ENCODE measurements at places on chromosomes 5 and 9. TPM values are rescaled to one million over a fixed set of nuclear protein-coding genes. Genes with fewer than 3 reads are reported as not detected.
A peak's percentile ranks its signal among the peaks of the same experiment; 100 is the strongest.

Gene INPP5E
- total RNA-seq: 4.0 TPM

DNA sequence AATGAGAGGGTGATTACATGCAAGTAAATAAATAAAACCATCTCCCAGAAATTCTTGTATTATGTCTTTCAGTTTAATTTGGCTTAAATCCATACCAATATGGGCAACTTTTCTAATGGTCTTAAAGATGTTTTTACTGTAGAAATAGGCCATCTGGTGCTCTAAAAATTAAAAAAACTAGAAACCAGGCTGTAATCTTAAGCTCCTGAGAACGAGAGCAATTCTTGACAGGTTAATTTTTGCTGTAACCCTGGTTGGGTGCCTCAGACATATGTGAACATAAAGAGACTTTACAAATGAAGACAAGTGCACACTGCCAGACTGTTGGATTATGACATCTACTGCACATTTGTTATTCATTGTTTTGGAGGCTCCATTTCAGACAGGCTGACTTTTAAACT is 246.8 kb upstream of the DAB2 start:
- DNase-seq: no peak

Gene OSMR
- total RNA-seq: 9.1 TPM

GRCh38 chr5:111384220-111384619 is 128.1 kb downstream of the STARD4 start:
- peak; percentile 2 for DNase-seq

- no peak for DNase-seq
Observed at GRCh38 chr5:42422656-42423280, 471 bp upstream of the GHR start.

DNA sequence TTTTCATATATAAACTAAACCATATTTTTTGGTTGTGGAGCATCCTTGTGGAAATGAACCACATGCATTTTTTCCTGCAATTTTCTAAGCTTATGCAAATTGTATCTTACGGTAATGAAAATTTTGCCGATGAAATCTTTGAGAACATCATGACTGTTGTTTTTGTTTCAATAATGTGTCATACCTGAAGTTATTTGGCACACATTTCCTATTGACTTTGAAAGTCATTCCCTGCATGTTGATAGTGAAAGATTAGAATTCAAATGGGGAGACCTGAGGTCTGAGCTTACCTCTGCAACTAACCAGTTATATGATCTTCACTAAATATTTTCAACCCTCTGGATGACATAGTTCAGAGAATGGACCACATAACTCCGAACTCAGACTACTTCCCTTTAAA is 88.5 kb downstream of the PRR16 start:
- DNase-seq: no peak

- peak; percentile 46 for DNase-seq
Observed at GRCh38 chr5:160506006-160507004, 84.7 kb downstream of the PTTG1 start.

GRCh38 chr5:19928562-19929421 is 59.2 kb downstream of the CDH18 start:
- peak; percentile 28 for DNase-seq

GRCh38 chr9:83622939-83623678 is at the start of gene IDNK:
IDNK (plus strand) TSS chr9:83623143; CDS start chr9:83623172, 29 bp downstream.
- peak; percentile 60 for DNase-seq

- no peak for DNase-seq
Observed at GRCh38 chr9:69603656-69604055, 68.5 kb downstream of the APBA1 start.

DNA sequence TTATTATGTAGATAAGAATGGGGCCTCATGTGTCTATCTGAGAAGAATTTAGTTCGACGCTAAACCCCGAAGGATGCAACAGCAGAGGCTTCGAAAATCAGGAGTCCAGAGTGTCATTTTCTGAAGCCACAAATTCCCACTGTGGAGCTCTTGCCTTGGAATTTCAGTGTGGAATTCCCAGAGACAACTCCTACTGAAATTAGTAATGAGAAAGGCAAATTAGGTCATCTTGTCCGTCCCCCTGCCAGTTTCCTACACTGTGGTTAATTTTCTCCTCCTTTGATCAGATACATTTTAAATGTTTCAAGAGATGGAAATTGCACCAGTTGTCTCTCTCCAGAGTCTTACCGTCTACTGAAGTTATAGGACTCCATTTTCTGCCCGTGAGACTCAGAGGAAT is 633.6 kb downstream of the BNC2 start:
- DNase-seq: no peak

DNA sequence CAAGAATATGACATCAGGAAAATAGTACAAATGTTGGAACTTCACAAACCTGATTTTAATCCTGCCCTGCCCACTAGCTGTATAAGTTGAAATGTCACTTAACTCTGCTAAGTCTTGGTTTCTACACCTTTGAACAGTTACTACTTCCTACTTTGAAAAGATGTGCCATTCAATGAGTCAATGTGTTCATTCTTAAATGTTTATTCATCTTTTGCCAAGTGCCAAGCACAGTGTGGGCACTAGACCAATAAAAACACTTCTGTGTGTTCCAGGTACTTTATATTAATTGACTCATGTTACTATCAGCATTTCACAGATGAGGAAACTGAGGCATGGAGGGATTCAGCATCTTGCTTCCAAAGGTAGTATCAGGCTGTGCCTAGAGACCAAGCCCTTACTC is 12.8 kb downstream of the PDCL start:
- DNase-seq: no peak

- peak; percentile 55 for DNase-seq
Observed at GRCh38 chr9:93577078-93577974, 942 bp downstream of the PHF2 start.

DNA sequence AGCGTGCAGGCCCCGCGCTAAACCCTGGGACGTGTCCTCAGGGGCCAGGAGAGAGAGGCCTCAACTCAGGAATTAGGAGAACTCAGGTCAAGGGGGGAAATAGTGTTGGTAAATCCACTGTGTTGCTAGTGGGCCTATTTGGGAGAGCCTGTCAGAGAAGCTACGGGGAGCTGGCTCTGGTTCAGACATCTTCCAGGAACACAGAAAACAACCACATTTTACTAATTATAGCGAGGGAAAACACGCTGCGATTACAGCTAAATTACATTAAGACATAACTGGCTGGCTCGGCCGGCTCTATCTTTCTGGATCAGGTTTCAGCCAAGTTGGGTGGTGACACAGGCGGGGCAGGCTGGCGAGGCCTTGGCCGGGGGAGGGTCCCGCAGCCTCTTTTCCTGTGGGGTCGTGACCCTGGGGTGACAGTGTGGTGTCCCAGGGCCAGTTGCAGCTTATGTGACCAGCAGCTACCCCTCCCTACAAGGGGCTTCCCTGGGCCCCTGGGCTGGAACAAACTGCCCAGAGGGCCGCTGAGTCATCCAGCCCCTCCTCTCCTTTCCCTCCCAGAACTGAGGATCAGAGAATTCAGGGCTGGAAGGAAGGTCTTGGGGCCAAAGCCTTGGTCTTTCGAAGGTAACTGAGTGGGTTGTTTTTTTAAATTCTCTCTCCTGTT is 75.1 kb downstream of the FGF18 start:
- peak; percentile 13 for DNase-seq

Gene ADAMTSL1
- total RNA-seq: 0.99 TPM

- peak; percentile 90 for DNase-seq
Observed at GRCh38 chr9:106892632-106893031, 29.7 kb downstream of the ZNF462 start.

DNA sequence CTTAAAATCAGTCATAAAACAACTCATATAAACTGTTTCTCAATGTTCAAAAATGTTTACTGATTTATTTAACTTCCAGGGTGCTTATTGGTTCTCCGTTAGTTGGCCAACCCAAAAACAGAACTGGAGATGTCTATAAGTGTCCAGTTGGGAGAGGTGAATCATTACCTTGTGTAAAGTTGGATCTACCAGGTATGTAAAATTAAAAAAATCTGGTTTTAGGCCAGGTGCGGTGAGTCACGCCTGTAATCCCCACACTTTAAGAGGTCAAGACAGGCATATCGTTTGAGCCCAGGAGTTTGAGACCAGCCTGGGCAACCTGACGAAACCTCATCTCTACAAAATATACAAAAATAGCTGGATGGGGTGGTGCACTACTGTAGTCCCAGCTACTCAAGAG is 73.7 kb downstream of the ITGA1 start:
- DNase-seq: no peak

DNA sequence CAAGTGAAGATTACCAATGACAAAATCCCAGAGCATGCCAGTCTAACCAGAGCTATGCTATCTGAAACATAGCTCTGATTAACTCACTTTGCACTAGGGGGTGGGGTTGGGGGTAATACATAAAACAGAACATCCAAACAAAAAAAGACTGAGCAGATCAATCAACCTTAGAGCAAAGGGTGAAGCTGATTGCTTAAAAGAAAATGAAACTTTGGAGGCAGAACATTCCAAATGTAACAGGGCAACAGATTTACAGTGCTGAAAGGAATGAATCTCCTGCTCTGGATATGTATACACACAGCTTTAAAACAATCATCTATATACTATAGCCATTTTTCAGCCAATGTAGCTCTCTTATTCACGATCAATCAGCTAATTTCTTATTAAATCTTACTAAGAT is 4.9 kb downstream of the IL6ST start:
- no peak for DNase-seq

DNA sequence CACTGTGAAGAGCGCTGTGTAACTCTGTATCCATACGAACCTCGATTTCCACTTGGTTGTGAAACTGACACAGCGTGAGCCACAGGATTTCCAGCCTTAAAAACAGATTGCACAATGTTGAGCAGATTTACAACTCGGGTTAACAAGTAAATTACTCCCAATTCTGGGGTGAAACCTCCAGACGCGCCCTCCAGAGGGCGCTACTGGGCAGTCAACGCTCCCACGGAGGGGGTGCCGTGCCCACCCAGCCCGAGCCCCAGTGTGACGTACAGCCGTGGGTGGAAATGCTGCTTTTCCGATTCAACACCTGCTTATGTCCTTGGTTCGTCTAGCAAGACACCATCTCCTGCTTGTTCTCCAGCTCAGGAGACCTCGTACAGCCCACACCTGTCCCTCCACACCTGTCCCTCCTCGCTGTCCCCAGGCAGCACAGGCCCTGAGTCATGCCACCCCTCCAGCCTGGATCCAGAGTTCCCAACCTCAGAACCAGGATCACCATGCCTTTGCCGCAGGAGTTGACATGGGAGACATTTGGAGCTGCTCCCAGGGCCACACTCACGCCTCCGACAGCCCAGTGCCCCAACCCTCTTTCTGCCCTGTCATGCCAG is 34.4 kb upstream of the SLC6A3 start:
- DNase-seq: peak; percentile 52

Gene TAF11L5
- not detected for total RNA-seq

Gene IFNK
- total RNA-seq: not detected

DNA sequence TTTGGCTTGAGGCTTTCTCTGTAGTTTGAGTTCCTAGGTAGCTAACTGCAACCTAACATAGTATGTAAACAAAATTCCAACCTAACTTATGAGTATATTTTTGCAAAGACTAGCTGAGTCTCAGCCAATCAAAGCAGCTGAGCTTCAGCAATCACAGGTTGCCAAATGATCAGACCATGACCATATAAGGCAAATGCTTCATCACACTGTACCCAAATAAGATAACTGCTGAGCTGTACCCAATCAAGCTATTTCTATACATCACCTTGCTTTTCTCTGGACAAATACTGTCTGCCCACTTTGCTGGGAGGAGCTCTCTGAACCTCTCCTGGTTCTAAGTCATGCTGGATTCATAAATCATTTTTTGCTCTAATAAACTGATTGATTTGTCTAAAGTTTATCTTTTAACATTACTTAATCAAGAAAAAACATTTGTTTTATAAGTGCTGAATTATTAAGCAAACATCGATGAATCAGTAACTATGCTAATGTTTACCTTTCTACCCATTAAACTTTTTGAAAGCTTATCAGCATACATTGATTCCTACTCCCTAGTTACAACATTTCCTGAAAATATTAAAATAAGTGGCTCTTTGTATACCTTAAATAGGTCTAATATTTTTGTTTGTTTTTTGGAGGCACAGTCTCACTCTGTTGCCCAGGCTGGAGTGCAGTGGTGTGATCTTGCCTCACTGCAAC is 129.7 kb upstream of the PCA3 start:
- peak; percentile 34 for DNase-seq

Gene ZCCHC7
- 9.9 TPM for total RNA-seq

DNA sequence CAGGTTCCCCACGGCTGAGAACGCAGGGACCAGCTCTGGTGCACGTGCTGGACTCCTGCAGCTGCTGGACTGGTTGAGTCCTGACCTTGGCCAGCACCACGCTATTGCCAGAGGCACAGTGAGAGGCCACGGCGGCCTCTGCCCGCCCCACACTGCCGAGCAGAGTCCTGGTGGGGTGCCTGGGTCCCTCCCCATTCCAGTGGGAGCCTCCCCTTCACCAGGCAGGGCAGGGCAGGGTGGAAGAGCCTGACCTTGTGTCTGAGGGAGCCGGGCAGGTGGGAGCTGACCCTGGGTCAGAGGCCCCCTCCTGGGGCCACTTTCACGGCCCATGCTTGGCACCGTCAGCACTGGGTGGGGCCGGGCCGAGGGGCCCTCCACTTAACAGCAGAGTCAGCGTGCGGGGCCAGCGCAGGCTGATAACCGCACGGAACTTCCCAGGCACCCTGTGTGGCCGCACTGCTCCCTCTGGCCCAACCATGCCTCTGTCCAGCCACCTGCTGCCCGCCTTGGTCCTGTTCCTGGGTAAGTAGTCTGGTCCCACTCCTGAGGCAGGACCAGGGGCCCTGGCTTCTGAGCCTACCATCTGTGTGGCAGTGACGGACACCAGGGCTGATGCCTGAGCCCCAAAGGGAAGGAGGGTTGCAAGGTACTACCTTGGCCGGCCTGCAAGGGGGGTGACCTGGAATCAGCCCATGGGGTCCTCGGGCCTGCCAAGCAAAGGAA is at the start of gene MAMDC4:
TSS of gene MAMDC4 (plus strand) at position 406 of the 723 bp plus-strand sequence. CDS start at position 477, 71 bp downstream.
- DNase-seq: no peak

DNA sequence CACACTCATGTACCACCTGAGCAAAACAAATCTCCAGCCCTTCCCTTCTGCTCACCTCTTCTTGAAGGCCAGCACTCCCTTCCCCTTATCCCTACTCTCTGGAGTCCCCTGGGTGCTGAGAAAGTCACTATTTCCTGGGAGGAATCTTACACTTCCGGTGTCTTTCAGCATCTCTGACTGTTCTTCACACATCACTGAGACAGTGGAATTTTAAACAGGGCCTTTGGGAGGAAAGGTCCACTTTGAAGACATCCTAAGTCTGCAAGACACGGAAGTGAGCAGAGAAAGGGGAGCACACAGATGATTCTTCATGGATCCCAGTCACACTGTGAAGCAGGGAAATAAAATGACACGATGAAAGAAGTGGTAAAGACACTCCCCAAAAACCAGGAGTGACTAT is 25.6 kb downstream of the FRMD3 start:
- no peak for DNase-seq

Gene KCNV2
- total RNA-seq: not detected

Gene SLC25A2
- total RNA-seq: 0.20 TPM

DNA sequence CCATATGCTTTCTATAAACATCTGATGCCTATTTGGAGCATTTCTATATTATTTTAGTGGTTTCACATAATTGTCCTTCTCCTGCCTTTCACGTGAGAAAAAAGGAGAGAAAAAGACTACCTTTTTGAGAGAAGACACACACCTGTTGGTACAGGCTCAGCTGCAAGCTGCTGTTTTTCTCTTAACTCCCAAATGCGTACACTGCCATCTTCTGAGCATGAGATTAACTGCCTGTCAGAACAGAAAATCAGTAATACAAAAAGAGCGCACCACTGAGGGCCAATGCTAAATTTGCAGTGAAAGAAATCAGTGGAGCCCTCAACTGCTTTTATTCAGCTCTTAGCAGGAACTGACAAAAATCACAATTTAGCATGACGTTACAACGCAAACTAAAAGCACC is 54.9 kb downstream of the WDR41 start:
- DNase-seq: no peak

Data from lung microvascular endothelial cell (primary cell).